ENCODE measurements at places on chromosomes 12 and 14.

DNA sequence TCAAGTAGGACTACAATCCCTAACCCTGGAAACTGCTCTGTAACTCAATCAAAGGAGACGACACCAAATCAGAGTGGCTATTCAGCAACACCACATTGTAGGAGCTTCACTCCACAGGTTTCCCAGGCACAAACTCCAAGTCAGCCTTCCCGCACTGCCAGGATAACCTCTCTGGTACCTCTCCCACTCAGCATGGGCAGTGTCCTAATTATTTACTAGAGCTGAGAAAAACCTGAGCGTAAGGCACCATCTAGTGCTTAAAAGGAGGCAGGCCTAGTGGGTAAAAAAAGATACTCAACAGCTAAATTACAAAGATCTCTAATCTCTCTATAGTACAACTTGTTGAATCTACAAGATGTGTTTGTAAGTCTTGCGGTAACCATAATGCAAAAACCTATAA is 36.1 kb downstream of the PARP11 start:
- no peak for DNase-seq

DNA sequence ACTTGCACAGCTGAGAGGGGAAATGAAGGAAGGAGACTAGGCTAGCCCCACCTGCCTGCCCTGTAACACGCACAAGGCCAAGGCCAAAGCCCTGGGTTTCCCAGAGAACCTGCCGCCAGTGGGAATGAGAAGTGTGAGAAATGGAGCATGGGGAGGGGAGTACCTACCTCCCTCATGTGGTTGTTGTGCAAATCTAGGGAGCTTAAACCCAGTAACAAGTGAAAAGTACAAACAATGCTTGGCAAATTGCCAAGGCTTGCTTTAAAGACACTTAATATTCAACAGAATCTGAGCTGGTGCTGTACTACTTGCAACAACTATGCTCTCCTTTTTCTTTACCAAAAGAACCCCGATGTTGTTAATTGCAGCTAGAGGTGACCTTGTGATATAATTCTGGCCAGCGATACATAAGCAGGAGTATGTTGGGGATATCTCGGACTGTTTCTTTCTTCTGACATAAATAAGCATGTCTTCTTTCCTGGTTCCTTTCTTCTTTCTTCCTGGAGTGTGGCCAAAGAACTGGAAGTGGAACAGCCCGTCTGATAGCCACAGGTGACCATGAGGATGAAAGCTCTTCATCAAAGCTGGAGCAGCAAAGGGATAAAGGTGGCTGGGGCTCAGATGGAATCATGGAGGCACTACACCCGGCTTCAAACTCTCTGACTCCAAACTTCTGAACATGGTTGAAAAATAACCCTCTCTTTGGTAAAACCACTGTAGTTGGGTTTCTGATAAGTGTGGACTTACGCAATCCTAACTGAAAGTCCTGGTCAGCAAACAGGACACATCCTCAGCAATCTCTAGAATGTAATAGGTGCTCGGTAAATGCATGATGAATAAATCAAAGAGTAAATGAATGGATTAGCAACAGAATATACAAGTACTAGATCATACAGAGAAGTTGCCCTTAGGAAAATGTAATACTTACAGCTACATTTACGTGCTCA is 207.9 kb downstream of the NUAK1 start:
- DNase-seq: no peak

GRCh38 chr12:79402606-79403005 is 288.2 kb downstream of the PAWR start:
- no peak for DNase-seq

GRCh38 chr12:9902539-9903228 is 21.4 kb downstream of the KLRF2 start:
- no peak for DNase-seq

DNA sequence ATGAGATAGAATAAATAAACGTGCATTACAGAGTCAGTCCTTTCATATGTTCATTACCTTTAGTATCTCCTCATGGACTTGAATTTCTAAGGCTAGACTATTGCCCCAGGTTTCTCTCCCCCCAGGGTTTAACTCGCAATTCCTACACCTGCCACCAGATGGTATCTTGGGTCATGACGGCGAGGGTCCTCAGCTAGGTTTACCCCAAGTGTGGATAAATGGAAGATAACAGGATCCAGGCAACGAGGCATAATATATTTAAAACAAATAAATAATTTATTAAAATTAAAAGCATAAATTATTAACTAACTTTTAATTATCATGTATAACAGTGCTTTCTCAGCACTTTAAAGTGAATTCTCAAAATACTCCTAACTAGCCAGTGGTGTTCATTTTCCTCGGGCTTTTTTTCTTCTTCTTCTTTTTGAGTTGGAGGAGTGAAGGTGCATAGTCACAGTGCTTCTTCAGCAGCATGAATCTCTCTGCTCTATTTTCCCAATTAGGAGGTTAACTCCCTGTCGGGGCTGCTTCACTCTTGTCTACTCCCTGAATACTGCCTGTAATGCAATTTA is 243.5 kb upstream of the CAND1 start:
- DNase-seq: peak; percentile 9

DNA sequence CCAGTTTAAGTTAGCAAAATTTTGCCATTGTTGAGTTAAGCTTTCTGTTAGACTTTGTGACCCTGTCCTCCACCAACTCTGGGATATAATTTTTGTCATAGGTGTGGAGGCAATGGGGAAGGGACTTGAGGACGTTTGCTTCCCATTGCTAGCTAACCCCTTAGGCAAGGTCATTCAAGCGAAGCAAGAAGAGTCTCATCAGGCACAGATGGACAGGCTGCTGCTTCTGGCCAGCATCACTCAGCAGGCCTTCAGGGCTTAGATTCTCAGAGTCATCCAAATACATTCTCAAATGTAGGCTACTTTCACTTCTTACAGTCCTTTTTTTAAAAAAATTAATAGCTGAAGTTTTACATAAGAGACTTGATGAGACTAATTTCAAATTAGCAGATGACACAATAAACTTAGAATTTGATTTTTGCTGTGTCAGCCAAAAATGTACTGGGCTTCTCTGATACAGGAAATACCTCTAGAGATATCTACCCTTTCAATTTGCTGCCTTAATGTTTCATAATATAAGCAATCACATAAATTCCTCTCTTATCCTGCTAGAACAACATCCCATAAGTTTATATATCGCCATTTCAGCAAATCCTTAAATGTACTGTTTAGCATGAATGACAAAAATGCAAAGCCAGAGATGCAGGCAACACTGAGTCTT is 875.2 kb downstream of the FLRT2 start:
- no peak for DNase-seq

GRCh38 chr12:64332938-64333337 is 57.6 kb downstream of the C12orf56 start:
- no peak for DNase-seq

DNA sequence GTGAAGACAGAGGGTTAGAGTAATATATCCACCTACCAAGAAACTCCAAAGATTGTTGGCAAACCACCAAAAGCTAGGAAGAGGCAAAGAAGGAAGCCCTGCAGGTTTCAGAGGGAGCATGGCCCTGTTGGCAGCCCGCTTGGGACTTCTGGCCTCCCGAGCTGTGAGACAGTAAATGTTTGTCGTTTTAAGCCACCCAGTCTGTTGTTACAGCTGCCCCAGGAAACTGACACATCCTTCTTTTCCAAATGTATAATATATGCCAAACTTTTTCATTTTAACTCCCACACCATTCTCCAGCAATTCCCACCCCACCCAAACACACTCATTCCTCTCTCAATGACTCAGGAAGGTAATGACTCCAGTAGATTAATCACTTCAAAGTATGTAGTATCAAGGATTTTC is 74.0 kb downstream of the RPS29 start:
- no peak for DNase-seq

GRCh38 chr14:61503167-61503801 is 181.9 kb downstream of the PRKCH start:
- DNase-seq: no peak

GRCh38 chr14:74945261-74945851 is 10.0 kb downstream of the PGF start:
- no peak for DNase-seq

DNA sequence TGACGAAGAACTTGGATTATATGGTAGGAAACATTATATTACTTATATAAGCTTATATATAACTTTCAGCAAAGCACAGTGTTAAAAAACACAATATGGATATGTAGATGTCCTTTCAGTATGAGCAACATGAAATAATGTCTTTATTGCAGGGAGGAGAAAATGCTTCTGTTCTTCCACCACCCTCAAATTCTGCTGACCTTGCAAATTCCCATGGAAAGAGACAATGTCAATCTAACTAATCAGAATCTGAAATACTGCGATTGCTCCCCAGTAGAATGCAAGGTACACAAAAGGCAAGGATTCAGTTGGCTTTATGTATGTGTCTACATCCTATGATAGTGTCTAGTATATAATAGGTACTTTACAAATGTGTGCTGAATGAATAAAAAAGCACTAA is 26.4 kb downstream of the MGAT4C start:
- DNase-seq: no peak

GRCh38 chr12:109082751-109083150 is 10.5 kb downstream of the ALKBH2 start:
- DNase-seq: no peak

DNA sequence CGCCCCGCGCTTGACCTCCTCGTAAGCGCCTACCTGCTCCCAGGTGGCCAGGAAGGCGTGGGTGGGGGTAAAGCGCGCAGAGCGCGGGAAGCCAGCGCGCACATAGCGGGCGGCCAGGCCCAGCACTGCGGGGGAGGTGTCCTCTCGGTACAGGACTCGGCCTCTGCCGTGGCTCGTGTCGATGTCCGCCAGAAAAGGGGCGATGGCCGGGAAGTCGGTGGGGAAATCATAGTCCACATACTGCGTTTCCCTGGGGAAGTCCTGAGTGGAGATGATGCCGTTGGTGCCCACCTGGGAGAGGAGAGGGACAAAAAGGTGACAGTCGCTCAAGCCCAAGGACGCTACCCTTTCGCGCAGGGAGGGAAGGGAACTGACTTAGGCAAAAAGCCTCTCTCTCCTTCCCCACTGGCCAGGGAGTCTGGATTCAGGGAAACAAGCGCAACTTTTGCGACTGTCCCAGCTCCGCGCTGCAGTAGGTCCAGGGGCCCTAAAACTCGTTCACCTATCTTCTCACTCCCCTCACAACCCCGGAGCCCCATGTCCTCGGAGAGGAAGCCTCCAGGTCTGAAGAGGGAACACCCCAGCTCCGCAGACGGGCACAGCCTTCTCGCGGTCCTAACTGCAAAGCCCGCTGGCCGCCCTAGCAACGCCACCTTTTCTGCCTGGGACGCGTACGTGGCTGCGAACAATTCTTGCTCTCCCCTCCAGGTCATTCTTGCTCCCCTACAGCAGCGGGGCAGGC is 815 bp downstream of the NID2 start:
- DNase-seq: no peak

- DNase-seq: no peak
Observed at GRCh38 chr12:95687937-95688336, 102.6 kb downstream of the NTN4 start.

- no peak for DNase-seq
Observed at GRCh38 chr12:148676-149416, 65.1 kb downstream of the SLC6A12 start.

DNA sequence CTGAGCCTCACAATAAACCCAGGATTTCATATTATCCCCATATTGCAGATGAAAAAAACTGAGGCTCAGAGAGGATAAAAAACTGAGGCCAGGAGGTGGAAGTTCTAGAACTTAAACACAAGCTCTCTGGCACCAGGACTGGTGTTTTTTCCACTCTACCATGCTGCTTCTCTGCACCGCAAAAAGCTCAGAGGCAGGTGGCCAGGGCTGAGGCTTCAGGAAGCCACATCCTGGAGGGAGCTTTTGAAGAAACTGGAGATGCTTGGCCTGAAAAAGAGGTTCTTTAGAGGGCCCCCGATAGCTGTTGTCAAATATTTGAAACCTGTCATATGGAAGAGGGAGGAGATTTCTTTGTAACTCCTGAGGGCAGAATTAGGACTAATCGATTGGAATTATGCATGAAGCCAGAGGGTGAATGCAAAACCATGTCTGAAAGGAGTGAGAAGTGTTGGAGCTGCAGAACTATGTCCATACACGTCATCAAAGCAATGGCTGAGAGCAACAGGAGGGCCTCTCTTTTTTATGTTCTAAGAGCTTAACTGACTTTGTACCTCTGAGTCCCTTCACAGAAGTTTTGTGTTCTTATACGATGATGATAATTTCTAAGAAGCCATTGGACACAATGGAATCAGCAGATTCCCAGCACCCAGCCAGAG is 448.6 kb downstream of the FUT8 start:
- DNase-seq: no peak

DNA sequence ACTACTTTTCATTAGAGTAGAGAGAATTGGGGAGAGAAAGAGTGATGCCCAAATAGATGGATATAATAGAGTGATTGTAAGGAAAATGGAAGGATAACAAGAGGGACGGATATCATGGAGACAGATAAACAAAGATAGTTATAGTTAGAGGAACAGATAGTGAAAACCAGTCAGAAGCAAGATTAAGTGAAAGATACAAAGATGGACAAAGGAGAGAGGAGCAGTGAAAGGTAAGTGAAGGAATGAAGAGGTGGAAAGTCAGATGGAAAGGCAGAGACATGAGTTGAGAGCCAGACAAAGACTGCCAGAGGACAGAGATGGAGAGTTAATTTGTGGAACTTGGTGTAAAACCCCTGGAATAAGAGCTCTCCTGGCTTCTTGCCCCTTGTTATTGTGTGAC is 59.2 kb upstream of the CISTR start:
- no peak for DNase-seq

GRCh38 chr14:91146661-91147060 is 32.8 kb downstream of the DGLUCY start:
- no peak for DNase-seq

GRCh38 chr14:23047034-23047634 is 5.1 kb downstream of the PSMB11 start:
- no peak for DNase-seq

DNA sequence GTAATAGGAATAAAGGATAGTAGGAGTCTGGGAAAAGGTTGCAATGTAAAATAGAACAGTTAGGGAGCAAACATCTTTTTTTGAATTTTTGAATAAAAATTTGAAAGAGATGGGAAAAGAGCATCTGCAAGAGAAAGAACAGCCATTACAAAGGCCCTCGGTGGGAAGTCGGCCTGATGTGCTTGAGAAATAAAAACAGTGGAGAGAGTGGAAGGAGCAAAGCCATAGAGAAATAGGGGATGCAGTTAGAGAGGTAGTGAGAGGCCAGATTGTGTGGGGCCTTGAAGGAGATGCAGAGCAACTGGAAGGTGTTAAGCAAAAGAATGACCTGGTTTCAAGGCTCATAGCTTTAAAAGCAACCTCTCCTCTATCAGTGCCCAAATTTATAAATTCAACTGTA is 409.8 kb downstream of the RERGL start:
- no peak for DNase-seq

DNA sequence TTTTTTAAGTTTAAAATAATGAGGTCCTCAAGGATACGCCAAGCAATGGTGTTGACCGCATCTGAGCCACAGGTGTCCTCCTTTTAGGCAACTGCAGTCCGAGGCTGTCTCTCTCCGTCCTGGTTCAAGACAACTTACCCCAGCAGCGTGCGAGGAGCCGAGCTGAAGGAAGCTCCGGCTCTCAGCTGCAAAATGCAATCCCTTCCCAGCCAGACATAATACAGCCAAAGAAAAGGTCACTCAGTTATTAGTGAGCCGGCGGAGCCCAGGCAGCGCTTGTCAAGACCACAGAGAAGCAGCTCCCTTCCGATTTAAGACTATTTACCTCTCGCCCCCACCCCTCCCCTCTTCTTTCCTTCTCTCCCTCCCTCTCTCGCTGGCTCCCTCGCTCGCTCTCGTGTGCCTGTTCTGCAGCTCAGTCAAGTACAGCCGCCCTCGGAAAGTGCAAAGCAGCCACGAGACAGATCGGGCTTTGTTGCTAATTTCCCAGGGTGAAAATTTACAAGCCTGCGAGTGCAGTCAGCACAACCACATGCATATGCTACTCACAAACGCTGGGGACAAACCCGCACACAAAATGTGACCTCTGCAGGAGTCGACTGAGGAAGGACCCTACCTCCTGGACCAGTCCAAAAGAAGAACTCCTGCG is 363 bp upstream of the LMO3 start:
- no peak for DNase-seq
